KG1 (cell line): ENCODE measurements at places on chromosomes 5 and 9.

DNA sequence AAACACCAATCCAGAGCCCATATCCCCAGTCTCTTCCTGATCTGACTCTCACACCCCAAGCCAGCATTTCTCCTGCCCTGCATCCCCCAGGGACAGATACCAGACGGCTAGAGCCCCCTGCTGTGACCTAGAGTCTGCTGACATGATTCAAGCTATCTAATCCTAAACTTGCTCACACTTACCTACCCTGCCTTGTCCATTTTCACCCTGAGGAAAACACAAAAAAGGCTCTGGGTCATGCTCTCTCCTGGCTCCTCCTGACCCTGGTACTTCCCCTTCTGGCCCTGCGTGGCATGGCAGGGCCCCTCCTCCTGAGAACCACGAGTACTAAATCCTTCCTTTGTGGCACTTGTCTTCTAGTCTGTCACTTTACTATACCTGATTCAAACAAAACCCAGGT is 2.8 kb upstream of the ARRDC1 start:
- no peak for DNase-seq

DNA sequence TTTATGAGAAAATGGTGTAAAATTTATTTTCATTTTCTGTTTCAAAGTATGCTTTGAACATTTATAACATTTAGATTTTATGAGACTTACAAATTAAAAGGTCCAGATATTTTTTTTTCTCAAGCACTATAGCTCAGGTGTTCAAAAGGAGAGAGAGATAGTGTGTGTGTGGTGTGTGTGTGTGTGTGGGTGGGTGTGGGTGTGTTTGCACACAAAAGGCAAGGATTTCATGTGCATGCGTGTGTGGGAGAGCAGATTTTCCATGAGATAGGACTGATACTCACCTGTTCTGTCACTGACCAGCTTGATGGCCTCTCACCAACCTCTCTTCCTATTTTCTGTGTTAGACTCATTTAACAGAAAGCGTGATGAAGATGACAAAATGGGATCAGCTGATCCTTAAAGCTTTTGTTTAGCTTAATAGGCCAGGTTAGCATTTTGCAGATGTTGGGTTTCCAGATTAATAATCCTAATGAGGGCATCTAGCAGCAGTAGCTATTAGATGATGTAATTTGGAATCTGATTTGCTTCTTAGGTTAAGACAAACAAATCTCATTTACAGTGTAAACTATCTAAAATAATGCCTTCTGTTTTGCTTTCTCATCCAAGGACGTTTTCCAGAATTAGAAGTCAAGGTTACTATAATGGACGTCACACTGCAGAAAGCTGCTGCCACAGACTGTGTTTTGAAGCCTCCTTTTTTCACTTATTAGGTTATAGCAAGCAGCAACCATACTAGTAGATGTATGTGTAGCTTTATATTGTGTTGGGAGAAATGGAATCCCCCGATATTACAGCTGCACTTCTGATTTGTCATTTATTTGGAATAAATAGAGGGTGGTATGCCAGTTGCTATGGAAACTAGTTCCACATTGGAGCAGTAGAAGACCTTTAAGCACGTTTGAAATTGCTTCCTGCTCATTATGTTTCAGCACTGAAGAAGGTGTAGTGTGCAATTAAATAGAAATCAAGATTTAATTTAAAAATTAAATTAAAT is 355.6 kb downstream of the TAF11L14 start:
- DNase-seq = no peak

- DNase-seq = no peak
Measured at GRCh38 chr9:94801681-94802080, 75.2 kb downstream of the AOPEP start.

DNA sequence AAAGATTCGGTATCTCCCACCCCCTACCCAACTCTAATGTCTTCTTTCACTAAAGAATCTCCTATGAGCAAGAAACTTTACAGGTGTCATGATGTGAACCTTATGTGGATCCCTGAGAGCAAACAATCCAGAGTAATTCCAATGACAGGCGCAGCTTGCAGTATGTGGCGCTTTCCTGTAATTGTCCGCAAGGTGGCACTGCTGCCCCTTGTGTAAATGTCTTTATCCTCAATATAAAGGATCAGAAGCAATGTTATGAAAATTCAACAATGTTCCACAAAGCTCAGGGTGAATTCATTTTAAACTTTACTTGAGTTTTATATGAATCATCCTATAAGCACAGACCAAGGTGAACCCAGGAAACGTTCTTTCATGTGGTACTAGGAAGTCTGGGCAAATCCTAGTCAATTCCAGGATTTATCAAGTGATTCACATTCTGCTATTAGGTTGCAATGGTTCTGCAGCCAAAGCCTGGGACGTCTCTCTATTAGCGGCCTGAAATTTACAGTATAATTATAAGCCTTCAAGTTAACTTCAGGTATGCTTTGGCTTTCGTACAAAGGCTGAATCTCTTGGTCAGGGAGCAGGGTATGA is 113.7 kb downstream of the TRPM6 start:
- peak; percentile 61 for DNase-seq

- no peak for DNase-seq
Measured at GRCh38 chr5:7611518-7611917, 215.6 kb downstream of the ADCY2 start.

DNA sequence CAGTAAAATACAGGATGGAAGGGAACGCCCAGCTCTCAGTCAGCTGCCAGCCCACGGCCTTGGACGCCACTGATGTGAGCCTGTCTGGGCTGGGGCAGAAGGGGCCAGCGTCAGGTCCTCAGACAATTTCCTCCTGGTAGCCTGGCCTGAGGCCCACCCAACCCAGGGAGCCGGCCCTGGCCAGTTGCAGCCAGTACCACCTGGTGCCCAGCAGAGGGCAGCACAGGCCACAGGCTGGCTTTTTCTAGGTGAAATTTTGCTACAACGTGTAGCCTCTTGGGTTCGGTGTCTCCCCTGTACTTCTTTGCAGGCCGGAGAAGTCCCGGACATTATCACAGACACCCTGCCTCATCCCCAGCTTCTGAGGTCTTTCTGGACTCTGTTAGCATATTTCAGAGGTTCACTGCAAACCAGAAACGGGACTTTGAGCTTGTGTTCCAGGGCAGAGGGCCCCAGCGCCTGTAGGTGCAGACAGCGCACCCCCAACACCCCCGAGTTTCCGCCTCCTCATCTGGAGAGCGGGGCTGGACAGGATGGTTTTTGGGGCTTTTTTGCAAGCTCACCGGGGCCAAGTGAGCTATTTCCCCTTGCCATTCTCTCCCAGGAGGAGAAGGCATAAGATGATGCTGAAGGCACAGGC is 45.9 kb upstream of the KCNMB1 start:
- DNase-seq = peak; percentile 79

- DNase-seq = no peak
Measured at GRCh38 chr5:159010661-159011442, 88.9 kb downstream of the EBF1 start.

- no peak for DNase-seq
Measured at GRCh38 chr5:169758886-169759285, 121.8 kb downstream of the DOCK2 start.

DNA sequence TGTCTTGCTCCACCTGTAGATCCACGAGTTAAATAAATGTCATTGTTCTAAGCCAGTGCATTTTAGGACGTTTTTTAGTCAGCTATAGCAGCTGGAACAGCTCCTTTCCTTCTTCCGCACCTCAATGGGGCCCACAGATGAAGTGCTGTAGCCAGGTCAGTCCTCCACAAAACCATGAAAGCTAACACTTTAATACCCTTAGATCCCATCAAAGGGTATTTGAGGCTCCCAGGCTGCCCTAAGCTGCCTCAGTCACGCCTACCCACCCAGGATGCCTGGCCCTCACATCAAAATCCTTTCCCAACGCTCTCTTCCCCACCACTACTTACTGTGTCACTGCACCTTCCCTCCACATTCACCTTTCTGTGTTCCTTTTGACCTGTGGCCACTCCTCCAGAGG is 44.1 kb upstream of the ACO1 start:
- no peak for DNase-seq

DNA sequence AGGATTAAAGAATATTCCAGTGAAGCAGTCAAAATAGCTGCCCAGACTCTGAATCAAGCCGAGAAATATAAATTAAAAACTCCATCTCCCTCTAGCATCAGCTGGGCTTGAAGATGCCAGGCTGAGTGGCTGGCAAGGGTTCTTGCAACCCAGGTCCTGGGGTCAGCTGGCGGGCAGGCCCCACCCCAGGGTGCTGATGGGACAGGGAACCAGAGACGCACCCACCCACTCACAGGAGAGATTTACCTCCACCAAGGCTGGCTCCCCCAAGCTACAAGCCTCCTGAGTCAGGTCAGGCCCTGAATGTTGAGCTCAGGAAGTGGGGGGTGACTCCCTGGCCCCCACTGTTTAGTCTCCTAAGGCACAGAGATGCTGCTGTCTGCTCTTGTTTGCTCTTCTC is 83.9 kb upstream of the HSPA9 start:
- DNase-seq = no peak

- no peak for DNase-seq
Measured at GRCh38 chr5:59685191-59685530, 208.4 kb downstream of the PDE4D start.

- no peak for DNase-seq
Measured at GRCh38 chr5:4879075-4879474, 261.1 kb upstream of the ADAMTS16 start.

DNA sequence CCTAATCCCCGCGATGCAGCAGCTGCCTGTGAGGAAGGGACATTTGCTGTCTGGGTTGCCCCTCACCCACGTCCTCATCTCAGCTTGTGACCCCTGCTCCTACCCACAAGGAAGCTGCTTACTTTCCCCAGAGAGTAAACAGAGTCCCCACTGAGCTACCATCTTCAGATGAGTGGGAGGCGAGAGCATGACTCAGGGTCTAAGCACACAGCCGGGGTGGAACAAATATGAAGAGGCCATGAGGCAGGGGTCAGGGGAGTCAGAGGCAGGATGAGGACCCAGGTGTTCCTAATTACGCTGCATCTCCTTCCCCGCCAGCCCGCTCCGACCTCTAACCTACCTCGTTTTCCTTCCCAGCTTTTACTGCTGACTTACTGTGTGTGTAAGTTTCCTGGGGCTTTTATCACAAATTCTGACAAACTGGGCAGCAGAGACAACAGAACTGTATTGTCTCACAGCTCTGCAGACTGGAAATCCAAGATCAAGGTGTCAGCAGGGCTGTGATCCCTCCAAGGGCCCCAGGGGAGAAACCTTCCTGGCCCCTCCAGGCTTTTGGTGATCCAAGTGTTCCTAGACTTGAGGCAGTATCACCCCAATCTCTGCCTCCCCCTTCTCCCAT is 94.0 kb upstream of the DNAH5 start:
- DNase-seq = no peak

DNA sequence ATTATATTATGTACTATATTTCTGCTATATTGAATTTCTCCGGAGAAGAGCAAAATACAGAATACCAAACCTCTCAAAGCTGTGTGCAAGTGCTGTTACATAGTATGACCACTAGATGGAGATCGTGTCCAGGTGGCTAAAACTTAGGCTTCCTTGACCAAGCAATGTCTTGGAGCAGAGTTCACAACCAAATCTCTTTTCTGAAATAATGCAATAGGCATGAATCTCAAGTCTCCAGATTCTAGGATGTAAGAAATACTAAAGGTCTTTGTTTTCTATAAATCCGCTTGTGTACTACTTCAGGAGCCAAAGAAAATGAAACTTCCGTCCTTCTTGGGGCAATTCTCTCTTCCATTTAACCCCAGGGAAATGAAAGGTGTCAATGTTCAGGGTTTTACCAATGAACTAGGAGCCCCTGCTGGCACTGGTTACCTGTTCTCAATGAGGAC is 181.5 kb upstream of the RAI14 start:
- no peak for DNase-seq

DNA sequence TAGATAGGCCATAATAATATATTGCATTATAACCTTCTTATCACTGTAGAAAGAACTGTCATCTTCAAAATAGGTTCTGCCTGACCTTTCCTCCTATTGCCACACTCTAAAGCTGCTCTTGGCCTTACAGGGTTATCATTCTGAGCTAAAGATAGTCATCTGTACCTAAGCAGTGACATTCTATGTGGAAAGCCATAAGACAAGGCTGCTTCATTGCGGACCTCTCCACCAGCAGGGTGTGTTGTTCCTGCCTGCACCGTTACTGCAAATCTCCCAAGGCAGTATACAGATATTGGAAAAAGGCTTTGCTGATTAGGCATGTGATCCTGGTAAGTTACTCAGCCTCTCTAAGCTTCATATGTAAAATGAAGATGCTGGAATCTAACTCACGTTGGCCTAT is 8.1 kb downstream of the ZNF622 start:
- DNase-seq = no peak

GRCh38 chr9:136306211-136307208 is 2.6 kb upstream of the CCDC187 start:
- DNase-seq = no peak

- peak; percentile 11 for DNase-seq
Measured at GRCh38 chr5:89268460-89268859, 385.5 kb upstream of the MEF2C start.

DNA sequence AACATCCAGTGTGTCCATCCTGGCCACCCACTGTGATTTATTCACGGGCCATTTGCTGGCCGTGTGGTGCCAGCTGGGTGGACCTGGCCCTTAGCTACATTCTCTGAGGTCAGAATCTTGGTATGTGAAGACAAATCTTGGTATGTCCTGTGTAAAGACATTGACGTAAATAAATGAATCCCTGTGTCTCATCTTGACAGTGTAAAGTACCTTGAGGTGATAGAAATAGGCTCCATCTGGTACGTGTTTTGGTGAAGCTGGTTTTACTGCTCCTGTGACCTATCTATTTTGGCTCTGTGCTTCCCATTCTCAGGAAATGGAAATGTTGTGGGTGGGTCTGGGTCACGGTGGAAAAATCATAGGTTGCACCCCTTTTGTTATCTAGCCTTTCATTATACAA is 245.4 kb upstream of the ANKH start:
- no peak for DNase-seq

GRCh38 chr5:158084292-158084691 is 225.3 kb upstream of the CLINT1 start:
- no peak for DNase-seq

DNA sequence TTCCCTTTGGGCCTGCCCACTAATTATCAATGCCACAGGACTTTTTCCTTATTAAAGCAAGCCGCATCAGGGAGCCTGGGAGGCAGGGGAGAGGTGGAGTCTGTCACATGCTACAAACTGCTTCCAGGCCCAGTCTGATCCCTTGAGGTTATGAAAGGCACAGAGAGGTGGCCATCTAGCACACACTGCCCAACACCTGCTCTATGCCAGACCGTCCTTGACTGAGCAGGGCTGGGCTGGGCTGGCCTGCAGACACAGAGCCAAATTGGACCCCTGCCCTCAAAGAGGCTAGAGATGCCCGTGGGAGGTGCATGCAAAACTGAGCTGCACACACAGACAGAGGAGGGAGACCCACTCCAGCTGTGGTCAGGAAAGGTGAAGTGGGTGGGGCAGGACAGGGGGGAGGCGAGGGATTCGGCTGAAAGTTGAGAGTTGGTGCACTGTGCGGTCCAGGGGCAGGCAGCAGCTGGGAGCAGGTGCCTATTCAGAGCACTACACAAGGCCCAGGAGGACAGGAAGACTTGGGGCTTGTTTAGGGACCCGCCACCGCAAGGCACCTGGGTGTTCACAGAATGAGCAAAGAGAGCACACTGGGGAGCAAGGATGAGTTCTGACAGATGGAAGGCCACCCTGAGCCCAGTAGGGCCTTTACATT is 36.4 kb upstream of the TCF7 start:
- DNase-seq = no peak
